ENCODE measurements at places on chromosomes 16 and 17.

- no peak for DNase-seq
These were observed 743 bp downstream of the SHCBP1 start for GRCh38 chr16:46620266-46621005.

DNA sequence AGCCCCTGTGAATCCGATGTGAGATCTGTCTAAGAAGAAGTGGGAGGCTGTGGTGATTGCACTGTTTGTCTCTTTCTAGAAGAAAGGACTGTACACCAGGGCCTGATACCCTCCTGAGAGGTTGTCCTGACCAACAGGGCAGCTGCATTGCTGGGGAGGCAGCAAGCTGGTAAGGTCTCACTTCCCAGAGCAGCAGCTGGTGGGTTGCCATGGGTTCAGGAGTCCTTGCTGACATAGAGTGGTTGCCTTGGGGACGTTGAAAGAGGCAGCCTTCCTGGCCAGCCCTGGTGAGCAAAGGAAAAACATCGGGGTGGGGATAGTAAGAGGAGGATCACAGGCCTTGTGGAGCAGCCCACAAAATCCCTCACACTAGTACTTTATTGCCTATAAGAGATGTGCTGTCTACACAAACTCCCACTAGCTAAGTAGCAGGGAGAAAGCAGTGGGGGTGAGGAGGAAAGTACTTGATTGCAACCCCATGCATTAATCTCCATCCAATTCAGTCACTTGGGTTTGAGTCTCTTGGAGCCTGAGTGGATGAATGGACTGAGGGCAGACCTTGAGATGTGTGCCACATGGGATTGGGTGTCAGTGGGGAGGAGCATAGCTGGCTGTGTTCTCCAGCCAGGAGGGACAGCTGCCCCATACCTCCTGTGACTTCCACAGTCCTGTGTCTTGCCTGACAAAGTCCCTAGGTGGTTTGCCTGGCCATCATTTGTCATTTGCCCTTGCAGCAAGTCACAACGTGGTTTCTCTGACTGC, 143.8 kb upstream of the RPL38 start:
- no peak for DNase-seq

GRCh38 chr17:39623356-39623950, 3.3 kb upstream of the PPP1R1B start:
- DNase-seq: peak; percentile 71

GRCh38 chr17:19370493-19370960, 7.8 kb upstream of the MAPK7 start:
- DNase-seq: no peak

DNA sequence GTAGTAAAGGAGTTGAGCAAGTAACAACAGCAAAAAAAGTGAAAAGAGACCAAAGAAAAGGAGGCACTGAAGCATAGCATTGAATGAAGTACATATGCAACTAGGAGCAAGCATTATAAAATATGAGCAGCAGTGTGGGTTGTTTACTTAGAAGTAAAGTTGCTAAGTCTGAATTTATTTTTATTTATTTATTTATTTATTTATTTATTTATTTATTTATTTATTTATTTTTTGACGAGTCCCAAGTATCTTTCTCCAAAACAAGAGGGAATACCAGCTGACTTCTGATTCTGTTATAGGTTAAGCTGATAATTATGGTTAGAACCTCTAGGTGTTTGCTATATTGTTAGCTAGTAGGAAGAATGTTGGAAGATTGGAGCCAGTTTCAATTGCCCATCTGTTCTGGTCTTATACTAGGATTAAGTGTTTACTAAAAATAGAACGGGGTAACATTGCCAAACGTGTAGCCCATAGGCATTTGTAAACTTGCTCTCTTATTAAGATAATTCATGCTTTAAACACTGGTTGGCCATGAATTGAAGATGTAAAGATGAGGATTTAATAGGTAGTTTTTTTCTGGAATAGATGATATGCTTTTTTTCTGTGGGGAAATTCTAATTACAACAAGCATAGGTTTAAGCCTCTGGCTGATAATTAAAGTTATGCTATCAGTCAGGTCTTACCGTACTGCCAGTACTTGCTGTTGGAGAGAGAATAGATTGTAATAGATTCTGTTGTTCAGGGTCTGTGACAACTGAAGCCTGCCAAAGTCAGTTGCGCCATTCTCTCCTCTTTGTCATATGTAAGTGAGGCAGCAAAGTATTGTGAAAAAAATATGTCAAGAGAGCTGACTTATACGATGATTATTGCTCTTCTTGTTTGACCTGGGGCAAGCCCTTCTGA, 66.7 kb downstream of the PPM1E start:
- no peak for DNase-seq

DNA sequence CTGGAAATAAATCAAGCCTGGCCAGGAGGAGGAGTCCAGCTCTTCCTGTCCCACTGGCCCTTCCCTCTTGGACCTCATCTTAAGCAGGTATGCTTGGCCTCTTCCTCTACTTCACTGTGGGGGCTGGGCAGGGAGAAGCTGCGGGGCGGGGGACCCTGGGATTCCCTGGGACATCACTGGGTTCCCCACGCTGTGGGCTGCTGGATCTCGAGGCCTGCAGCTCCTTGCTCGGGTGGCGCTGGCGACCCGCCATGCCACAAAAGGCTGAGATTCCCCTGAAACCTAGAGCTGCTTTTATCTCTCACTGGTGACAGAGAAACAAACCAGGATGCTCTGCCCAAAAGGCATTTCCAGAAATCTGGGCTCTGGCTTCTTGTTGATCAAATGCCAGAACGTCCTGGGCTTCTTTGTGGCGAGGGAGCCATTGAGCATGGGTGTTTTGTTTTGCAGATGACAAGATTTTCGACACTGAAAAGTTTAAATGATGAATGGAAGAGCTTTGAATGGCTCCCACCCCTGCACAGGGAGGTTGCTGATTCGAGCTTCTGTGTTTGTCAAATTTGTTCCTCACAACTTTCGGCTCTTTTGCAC, 8.6 kb upstream of the PGS1 start:
- DNase-seq: no peak

- DNase-seq: no peak
These were observed 88.2 kb downstream of the IRX5 start for GRCh38 chr16:55018881-55019280.

DNA sequence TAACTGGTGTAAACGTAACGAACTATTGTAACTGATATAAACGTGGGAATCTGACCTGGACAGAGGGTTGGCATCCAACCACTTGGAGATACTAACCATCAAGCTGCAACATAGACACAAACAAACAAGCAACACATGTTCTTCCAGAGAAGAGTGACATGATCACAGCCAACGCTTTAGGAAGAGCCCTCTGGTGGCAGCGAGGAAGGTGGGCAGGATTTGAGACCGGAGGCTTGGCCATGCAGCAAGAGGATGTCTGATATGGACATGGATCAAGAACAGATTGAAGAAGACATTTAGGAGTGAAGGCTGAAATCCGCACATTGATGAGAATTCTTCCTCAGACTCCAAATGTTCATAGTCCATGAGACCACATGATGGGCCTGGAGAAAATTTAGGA, 40.3 kb upstream of the TNRC6A start:
- DNase-seq: no peak

DNA sequence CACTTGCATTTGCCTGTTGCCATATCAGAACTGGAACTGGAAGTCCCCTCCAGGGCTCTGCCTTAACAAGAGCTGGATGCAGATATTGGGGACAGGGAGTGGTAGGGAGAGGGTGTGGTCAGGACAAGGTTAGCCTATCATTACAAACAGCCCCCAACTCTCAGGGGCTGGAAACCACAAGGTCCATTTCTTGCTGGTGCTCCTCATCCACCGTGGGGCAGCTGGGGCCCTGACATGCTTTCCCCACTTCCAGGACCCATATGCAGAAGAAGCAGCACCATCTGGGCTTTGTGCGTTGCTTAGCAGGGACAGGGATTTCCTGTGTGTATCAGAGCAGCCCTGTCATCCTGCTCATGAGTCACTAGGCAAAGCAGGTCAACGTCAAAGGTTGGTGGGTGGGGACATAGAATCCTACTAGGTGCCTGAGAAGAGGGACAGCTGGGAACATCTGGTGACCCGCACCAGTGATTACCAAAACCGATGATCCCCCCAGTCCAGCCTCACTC, 26.9 kb downstream of the RGS9 start:
- DNase-seq: peak; percentile 36
